ENCODE measurements at places on chromosomes 13 and 19.

DNA sequence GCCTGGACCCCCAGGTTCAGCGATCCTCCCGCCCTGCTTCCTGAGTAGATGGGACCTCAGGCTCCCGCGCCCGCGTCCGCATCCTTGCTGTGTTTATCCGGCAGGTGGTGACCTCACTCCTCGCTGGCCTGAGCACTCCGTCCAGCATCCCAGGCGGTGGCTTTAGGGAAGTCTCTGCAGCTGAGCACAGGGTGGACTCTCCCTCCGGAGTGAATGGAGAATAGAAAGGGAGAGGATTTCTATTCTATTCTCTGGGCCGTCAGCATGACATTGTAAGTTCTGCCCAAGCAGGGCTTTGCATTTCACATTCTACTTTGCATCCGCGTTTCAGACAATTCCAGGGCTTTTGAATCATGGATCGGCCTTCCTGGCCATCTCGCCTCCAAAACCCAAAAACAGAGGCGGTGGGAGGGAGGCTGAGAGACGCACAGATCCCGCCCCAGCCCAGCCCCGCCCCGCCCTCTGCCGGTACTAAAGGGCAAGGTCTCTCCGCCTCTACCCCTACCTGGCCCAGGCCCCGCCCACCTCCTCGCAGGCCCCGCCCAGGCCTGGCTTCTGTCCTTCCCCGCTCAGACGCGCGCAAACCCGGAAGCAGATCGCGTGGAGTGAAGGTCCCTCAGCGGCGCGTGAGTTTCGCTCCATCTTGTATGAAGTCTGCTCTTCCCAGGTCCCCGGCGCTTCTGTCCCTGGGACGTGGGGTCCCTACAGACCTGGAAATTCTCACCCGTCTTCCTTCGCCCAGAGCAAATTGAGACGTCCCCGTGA is at the start of gene ZNF525:
TSS of gene ZNF525 (plus strand) at position 572 of the 765 bp plus-strand sequence. CDS start 6,577 bp downstream, outside the sequence.
- peak; percentile 83 for DNase-seq

- no peak for DNase-seq
Measured at GRCh38 chr19:57438925-57439324, 3.8 kb downstream of the ZNF749 start.

DNA sequence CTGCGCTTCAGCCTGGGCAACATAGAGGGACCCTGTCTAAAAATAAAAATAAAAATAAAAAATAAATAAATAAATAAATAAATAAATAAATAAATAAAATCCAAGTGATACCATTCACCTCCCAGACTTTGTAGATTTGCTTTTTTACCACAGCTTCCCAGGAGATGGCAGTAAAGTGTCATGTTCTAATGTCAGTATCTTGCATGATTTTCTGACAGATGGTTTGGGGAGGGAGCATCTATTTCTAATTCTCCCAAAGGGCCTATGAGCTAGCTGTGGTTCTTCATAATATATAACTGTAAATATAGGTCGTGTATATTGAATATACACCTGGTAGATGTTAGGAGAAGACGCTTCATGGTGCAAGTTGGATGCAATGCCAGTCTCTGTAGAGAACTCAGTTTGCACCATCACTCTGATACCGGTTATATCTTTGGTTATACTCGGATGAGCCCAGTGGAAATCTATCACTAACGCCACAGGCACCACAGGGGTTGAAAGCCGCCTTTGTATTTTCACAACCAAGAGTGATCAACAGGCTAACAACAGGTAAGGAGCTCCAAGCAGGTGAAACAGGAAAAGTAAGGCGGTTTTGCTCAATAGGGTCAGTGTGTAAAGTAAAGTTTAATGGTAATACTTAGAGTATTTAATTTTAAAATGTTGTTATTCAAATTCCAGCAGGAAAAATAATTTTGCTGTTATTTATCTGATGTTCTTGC is 13.9 kb downstream of the APLP1 start:
- DNase-seq: peak; percentile 65

GRCh38 chr19:53853707-53854106 is 14.0 kb upstream of the MYADM start:
- no peak for DNase-seq

GRCh38 chr19:31089681-31090080 is 259.6 kb downstream of the TSHZ3 start:
- DNase-seq: no peak

- DNase-seq: peak; percentile 8
Measured at GRCh38 chr13:73421310-73421912, 362.6 kb downstream of the KLF5 start.

DNA sequence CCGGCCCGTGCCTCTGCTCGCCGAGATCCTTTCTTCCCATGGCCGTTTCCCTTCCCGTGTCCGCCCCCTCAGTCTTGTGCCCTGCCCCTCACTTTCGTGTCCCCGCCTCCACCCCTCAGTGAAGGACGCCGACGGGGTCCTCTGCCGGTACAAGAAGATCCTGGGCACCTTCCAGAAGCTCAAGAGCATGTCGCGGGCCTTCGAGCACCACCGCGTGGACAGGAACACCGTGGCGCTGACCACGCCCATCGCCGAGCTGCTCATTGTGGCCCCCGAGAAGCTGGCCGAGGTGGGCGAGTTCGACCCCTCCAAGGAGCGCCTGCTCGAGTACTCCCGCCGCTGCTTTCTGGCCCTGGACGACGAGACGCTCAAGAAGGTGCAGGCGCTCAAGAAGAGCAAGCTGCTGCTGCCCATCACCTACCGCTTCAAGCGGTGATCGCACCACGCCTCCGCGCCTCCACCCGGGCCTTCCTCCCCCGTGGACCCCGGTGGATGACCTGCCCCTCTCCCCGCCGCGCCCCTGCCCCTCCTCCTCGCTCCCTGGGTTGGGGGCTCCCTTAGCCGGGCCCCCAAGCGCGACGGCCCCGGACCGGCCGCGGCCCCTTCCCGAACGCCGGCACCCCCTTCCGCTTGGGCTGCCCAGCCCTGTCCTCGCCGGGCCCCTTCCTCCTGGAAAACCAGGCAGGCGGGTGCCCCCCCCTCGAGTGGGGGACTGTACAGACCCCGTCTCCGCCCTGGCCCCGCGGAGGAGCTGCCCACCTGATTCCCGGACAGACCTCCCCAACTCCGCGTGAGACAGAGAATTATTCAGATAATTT is 2.3 kb upstream of the U2AF2 start:
- no peak for DNase-seq

- no peak for DNase-seq
Measured at GRCh38 chr13:98201984-98202383, 24.9 kb upstream of the RNF113B start.

- no peak for DNase-seq
Measured at GRCh38 chr13:110249326-110249725, 57.6 kb downstream of the COL4A1 start.

GRCh38 chr19:5803441-5803751 is 1.5 kb upstream of the NRTN start:
- no peak for DNase-seq

- no peak for DNase-seq
Measured at GRCh38 chr13:112391746-112392145, 15.6 kb downstream of the SPACA7 start.

DNA sequence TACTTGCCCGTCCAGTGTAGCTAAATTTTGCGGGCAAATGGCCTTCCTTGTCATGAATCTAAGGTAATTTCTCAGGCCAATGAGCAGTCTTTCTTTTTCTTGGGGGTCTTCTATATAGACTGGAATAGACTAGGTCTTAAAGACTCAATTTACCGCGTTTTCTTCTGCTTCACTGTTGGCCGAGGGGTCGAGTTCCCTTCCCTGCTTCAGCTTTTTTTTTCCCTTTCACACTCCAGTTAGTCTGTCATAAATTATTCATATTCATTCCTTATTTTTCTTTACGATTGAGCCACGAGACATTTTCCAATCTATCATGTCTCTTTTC is 276 bp downstream of the ALG11 start:
- DNase-seq: no peak

GRCh38 chr13:78046331-78046730 is 127.7 kb upstream of the EDNRB start:
- DNase-seq: no peak

DNA sequence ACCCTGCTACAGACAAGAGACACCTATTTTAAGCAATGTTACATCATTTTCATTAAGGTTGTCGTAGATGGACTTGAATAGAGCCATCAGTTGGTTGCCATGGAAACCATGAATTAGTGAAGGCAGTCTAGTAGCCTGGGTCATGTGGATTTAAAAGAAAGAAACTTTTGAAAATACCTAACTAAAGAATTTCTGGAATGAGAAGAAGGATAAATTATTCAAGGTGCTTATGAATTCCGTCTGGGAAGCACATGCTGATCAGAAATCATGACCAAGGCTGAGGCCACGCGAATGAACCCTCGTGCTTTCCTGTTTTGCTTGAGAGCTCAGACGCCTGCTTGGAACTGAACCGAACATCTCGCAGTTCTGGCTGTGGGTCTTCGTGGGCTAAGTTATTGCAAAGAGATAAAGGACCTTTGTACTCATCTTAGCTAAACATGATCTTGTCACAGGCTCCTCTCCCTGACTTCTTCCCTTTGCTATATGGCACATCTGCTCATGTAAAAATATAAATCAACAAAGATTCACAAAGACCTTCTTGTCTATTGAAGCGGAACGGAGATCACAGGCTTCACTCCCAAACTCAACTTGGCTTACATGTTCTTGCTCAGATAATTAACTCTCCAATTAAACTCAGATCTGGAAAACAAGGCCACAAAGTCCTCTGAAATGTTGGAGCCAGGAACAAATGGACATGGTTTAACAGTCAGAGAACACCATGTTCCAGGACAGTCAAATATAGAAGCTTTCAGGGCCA is 140.2 kb downstream of the NUFIP1 start:
- DNase-seq: no peak

DNA sequence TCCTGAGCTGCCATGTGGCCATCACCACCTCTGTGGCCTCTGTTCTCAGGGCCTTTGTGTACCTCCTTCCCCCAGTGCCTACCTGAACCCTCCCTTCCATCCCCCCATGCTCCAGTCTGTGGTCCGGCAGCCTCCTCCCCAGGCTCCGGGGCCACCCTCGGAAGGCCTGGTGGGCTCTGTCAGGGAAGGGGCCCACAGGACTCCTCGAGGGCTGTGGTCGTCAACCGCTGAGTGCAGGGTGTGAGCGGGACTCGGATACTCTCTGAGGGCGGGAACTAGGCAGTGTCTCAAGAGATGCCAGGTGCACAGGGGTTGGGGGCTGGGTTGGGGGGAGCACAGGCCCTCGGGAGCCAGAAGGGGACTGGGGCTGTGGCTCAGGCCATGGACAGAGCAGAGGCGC is 3.9 kb downstream of the MAP2K7 start:
- DNase-seq: no peak

DNA sequence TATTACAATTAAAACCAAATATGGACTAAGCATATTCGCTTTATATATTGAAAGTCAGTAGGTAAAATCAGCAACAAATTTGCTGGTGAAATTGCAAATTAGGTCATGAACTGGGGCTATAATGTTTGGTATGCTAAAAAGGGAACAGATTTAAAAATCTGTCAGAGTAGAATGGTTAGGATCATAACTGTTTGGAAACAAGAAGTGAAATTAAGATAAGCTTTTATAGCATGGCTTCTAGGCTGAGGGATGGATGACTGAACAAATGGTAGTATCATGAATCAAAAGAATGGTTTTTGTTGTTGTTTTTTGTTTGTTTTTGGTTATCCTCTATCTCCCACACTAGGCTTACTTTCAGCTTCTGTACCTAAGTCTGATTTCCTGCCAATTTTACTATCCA is 1090.4 kb downstream of the PCDH9 start:
- DNase-seq: no peak

DNA sequence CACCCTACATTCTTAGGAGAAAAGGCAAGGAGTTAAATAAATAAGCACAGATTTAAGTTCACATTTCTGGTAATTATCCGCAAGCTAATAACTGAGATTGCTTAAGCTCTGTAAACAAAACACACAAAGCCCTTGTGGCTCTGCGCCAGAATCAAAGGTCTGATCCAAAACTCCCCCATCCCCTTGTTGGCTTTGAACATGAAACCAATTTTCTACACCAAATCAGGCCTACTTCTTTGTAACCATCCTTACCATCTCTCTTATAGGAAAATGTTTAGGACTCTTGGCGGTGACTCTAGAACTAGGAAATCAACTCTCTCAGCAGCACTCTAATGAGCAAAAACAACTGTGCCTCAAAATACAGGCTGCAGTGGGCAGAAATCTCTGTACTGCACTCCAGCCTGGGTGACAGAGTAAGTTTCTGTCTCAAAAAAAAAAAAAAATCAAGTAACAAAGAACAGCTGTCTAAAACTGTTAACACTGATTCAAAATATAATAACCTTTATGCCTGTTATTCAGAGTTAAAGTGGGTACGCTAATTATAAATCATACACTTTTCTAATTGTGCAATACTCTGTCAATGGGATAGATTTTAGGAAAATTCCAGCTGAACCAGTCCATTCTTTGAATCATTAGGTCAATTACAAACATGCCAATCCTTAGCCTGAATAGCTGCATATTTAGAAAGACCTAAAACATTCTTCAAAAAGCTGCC is 25.8 kb downstream of the ABCC4 start:
- peak; percentile 19 for DNase-seq

Measured in NCI-H2081 (cell line).